CD4-positive, alpha-beta T cell treated with Interleukin-4 for 4 hours (primary cell): ENCODE measurements at places on chromosomes 5 and 9.
A peak's percentile ranks its signal among the peaks of the same experiment; 100 is the strongest.

DNA sequence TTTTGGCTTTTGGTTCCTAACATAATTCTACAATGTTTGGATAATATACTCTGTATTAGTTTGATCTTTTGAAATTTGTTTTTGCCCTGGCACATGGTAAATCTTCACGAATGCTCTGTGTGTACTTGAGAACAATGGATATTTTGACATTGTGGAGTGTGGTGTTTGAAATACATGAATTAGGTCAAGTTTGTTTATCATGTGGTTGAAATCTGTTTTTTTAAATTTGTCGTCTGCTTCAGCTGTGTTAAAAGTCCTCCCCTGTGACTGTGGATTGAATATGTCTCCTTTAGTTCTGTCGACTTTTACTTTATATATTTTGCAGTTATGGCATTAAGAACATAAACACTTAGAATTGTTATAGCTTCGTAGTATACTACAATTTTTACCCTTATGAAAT lies 60.3 kb downstream of the DUSP1 start:
- DNase-seq = no peak

GRCh38 chr5:81779916-81780266 lies 29.0 kb upstream of the SSBP2 start:
- no peak for DNase-seq

GRCh38 chr9:129118799-129119198 lies 7.6 kb downstream of the PTPA start:
- DNase-seq = no peak

DNA sequence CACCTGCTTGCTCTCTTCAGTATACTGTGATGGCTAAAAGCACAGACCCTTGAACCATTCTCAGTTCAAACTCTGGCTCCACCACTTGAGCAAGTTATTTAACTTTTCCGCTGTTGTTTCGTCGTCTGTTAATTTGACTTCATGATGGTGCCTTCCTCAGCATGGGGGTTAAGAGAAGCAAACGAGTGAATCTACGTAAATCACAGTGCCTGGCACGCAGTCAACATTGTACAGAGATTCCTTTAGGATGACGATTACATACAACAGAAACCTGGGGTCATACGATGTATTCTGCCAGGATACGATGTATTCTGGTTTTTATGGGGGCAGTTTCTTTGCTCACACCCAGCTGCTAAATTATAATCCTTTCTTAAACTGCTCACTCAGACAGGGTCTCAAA lies 515.6 kb downstream of the CCDC171 start:
- DNase-seq = no peak

- DNase-seq = no peak
Measured at GRCh38 chr5:108421713-108422112, 39.8 kb upstream of the FBXL17 start.

DNA sequence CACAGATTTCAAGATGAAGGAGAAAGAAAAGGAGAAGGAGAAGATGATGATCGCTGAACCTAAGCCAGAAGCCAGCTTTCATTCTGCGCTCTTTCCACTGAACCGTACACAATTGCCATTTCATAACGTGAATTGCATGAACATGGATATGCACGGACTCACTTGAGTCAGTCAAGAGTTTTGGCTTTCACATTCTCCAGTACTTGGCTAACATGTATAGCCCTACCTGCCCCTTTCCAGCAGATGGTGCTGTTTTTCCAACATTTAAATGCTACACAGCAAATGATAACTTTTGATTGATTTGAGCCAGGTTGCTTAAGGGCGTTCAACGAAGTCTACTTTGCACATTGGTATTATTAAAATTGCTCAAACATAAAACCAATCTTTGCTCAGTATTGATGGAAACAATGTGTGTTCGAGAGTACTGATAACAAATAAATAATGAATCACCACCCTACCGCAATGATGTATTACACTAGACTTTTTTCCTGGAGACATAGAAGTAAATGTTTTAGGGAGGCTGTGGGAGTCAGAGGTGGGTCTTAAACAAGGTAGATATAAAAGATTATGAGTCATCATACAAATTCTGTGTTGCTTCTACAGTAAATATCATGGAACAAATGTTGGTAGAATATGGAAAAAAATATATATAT lies 196.4 kb downstream of the TRPM3 start:
- DNase-seq = peak; percentile 26

GRCh38 chr5:105453216-105453807 lies 1890.7 kb upstream of the NUDT12 start:
- DNase-seq = no peak

DNA sequence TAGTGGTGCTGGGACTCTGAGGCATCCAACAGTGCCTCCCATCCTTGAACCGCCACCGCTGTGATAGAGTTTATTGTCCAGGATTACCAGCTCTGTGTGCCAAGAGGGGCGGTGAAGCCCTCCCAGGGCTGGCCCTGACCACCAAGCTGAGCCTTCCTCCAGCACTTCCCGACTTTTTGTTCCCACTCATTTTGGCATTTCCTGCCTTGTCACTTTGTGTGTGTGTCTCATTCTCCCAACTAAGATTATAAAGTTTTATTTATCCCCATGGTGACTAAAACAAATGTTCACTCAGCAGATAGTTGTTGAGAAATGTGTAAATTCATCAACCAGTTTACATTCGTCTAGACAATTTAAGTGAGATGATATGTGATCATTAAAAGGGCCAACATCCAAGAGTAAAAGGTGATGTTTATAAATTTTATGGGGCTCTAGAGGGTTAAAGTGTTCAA lies 2.5 kb downstream of the F2R start:
- no peak for DNase-seq

GRCh38 chr9:109792951-109793546 lies 13.1 kb downstream of the PALM2AKAP2 start:
- no peak for DNase-seq

DNA sequence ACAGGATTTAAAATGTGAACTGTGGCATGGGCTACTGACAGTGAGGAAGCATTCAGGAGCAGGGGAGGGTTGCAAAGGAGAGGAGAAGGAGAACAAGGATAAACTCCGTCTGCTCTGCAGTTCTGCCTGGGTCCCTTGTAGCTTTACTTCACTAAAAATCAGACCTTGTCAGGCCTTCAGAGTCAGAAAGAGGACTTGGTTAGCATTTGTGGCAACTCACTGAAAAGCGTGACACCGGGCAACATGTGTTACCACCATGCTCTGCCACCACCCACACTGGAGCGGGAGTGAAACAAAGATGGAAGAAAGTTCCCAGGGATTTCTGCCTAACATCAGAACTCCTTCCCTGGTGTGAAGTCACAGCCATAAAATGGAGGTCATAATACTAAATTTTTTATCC lies 19.3 kb downstream of the FYB1 start:
- DNase-seq = peak; percentile 62

DNA sequence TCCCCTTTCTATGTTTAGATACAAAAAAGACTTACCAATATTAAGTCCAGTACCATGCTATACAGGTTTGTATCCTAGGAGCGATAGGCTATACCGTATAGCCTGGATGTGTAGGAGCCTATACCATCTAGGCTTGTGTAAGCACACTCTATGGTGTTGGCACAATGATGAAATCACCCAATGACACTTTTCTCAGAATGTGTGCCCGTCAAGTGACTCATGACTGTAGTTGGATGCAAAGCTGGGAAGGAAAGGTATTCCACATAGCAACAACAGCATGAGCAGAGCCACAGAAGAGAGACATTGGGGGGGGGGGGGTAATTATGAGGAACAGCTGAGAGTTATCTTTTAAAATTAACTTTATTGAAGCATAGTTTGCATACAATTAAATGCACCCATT lies 63.2 kb downstream of the TTLL11 start:
- DNase-seq = no peak

DNA sequence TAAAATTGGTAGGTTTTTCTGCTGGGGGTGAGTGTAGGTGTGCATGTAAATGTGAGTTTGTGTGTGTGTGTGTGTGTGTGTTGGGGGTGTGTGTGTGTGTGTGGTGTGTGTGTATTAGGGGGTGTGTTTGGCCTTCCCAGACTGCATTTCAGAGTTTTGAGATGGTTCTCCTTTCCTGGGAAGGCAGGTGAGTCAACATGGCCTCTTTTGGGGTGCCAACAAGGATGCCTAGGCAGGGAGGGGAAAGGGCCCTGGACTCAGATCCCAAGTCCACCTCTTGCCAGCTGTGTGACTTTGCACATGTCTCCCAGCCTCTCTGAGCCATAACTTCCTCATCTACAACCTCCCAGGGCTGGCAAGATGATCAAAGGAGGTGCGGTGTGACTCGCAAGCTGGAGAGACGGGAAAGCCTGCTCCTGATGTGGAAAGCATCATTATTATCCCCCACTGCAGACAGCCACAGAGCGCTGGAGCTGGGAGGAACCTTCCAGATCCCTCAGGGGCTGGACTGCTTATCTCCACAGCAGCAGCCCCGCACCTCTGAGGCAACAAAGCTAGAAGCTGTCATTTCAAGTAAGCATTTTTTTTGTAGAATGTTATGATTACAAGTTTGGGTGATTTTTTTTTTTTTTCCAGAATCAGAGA lies 63.5 kb upstream of the TBC1D2 start:
- no peak for DNase-seq

- DNase-seq = peak; percentile 88
Measured at GRCh38 chr9:125126019-125126746, 17.1 kb downstream of the SCAI start.

GRCh38 chr9:132965478-132965877 lies 13.0 kb upstream of the GFI1B start:
- no peak for DNase-seq

DNA sequence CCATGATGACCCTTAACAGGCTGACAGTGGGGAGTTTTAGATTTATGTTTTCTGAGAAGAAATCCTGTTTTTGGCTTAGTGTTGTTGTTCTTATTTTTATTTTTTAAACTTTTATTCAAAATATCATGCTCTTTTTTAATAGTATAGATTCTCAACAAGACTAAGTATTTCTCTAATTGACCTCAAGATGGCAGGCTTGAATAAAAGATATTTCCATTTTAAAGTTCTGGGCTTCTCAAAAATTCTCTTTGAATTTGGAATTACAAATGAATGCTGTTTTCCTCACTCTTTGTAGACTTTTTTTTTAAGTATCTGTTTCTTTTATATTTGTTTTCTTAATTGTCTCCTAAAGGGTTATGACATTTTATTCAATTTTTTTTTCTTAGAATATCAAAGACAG lies 50.0 kb upstream of the SH3GL2 start:
- DNase-seq = no peak

DNA sequence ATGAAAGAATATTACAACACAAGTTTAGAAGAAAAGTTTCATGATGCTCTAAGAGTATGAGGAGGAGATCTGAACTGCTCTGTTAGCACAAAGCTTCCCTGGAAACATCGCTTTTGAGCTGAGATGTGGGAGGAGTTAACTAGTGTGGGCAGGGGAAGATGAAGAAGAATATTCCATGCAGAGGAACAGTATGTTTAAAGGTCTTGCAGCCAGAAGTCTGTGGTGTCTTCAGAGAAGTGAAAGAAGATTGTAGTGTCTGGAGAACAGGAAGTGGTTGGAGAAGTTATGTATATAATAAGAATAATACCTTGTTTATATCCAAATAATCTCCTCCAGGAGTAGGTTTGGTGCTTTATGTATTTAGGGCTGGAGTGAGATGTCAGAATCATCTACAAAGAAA lies 406.7 kb downstream of the MAN2A1 start:
- no peak for DNase-seq

GRCh38 chr9:103669296-103669695 lies 424.8 kb upstream of the SMC2 start:
- no peak for DNase-seq

DNA sequence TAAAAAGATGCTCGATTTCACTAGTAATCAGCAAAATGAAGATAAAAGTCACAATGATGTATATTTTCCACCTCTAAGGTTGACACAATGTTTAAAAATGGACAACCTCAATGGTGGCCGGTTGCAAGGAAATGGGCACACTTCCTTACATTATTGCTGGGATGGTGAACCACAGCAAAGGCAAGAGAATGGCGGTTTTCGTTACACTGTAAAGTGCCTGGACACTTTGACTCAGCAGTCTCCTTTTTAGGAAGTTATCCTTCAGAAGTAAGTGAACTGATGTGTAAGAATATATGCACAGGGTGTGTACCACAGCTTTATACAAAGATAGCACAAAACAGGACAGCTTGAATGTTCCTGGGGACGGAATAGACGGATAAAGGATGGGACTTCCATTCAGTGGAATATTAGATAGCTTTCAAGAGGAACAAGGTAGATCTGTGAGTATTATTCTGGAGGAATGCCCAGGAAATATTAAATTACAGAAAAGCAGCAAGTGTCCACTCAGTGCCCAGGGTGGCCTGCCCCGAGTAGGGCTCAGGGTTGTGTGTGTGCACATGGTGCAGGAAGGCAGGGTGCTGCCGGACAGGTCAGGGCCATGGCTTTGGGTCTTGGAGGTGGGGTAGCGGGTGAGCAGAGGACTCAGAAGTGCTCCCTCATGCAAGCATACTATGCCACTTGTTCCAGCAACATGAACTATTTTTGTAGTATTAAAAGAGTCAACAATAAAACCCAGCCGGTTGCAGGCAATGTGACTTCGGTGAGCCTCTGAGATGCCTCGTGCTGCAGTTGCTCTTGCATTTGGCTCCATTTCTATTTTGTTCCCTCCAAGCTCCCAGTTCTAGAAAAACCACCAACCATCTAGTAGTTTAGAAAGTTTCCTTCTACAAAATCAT lies 24.5 kb downstream of the GADD45G start:
- no peak for DNase-seq

GRCh38 chr9:26904070-26904469 lies 11.5 kb upstream of the CAAP1 start:
- DNase-seq = no peak

DNA sequence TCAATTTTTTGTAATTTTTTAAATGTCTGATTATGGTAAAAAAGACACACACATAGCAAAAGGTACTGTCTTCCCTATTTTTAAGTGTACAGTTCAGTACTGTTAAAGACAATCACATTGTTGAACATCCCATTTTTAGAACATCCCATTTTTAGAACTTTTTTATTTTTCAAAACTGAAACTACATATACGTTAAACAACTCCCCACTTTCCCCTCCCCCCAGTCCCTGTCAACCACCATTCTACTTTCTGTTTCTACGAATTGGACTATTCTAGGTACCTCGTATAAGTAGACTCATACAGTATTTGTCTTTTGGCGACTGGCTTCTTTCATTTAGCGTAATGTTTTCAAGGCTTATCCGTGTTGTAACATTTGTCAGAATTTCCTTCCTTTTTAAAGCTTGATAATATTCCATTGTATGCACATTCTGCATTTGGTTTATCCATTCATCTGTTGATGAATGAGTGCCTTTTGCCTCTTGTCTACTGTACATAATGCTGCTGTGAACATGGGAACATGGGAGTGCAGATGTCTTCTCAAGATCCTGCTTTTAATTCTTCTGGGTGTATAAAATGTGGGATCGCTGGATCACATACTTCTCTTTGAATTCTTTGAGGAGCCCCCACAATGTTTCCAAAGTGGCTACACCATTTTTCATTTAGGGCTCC lies 154.0 kb downstream of the PIK3R1 start:
- DNase-seq = peak; percentile 63

DNA sequence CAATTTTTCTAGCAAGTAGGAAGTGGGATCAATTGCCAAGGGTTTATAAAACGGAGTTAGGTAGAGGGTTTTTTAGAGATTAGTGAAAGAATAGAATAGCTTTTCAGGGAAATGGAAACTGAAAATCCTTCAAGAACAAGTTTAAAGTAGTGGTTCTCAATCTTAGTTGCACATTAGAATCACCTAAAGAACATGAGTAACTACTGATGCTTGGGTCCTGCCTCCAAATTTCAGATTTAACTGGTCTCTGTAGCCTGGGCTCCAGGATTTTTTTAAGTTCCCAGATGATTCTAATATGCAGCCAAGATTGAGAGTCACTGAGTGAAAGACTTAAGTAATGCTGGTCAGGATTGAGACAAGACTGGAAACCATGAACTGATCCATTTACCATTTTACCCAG lies 20.5 kb downstream of the ELOVL7 start:
- DNase-seq = no peak

GRCh38 chr9:98191671-98192502 lies 550 bp downstream of the CORO2A start:
- DNase-seq = peak; percentile 12
